ENCODE measurements at places on chromosomes 1 and 21. TPM values are rescaled to one million over a fixed set of nuclear protein-coding genes. Genes with fewer than 3 reads are reported as not detected.

DNA sequence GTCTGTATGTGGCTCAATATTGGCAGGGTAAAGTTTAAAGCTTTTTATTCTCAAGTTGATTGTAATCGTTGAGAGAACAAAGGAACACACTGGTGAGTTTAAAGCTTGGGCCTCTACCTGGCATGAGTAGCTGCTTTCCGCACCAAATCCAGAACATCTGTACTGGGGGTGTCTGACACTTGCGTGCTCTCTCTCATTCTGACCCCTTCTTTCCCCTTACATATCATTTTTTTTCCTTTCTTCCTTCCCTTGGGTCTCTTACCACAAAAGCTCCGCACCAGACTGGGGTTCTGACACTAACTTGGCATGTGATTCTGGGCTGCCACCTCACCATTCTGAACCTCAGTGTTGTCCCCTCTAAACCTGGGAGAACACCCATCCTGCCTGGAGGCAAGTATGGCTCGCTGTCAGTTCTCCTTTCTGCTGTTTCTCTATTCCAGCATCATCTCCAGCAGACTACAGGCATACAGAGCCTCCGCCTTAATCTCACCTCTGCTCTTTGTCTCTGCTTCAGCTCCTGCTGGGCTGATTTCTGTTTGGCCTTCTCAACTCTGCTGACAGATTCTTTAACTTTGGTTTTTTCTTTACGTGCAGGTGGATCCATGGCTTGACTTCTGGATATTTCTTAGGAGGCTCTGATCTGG is 859 bp upstream of the ERMAP start:
- DNase-seq = peak; percentile 26

- no peak for DNase-seq
These were observed 56.3 kb downstream of the MAN1C1 start for GRCh38 chr1:25672763-25673409.

DNA sequence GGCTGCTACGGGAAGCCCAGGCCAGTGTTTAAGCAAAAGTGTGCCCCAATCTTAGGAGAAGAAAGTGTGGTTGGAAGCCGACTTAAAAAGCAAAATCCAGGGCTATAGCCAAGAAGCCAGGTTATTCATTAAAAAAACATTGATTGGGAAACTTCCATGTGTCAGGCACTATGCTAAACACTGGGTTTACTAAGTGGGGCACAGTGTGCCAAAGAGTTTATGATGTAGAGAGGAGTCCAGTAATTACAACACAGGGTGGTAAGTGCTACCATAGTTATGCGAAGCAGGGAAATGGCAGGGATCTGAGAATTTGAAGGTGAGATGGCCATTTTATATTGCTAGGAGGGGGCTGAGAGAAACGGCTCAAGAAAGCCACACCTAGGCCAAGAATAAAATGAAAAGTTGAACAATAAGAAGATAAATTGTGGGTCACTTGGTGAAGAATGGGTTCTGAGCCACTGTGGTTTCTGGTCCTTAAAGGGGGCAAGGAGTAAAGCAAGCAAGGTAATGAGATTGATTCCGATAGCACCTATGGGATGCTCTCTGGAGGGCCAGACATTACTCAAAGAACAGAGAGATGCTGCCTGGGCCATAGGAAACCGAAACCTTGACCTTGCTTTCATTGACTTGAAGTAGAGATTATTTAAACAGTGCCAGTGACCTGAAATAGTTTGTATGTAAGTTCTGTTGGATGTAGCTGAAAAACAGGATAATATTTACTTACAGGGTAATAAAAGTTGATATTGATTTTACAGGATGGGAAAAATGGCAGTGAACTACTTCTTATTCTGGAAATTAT is 177.8 kb downstream of the GIPC2 start:
- DNase-seq = no peak

DNA sequence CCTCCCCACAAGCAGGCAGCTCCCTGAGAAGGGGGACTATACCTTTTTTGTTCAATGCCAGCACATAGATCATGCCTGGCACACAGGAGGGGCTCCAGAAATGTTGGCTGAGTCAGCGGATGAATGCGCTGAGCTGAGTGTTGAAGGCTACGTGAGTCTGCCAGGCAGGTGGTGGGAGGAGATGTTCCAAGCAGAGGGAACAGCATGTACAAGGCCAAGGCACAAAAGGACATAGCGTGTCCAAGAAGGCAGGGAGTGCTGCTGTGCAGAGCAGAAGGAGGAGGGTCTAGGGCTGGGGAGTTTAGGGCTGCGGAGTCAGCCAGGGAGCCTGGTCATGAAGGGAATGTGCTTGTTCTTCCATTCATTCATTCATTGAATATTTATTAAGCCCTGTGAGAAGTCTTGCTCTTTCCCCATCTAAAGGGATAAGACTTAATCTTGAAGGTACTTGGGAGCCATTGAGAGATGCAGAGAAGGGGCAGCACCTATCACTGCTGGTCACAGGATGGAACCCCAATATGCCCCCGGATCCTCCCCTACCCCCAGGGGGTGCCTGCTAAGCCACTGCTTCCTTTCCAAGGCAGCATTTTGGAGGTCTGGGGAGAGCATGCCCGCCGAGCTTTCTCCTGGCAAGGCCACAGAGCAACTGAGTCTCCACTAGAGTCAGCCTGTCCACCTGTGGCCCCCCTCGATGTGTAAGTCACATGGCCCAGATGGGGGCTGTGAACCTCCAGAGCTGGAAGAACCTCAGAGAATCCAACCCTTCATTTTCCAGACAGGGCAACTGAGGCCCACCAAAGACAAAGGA is 31.2 kb upstream of the LAPTM5 start:
- no peak for DNase-seq

GRCh38 chr1:68164918-68165317 is 67.4 kb downstream of the WLS start:
- no peak for DNase-seq

- no peak for DNase-seq
These were observed at the start of gene SH2D2A for GRCh38 chr1:156816561-156817328. SH2D2A (minus strand) TSS chr1:156816848; CDS start chr1:156816708, 140 bp downstream.

- no peak for DNase-seq
These were observed 21.1 kb downstream of the CSMD2 start for GRCh38 chr1:34143975-34144374.

GRCh38 chr1:114453361-114453784 is 57.6 kb downstream of the TRIM33 start:
- DNase-seq = no peak

- DNase-seq = peak; percentile 55
These were observed 29.5 kb downstream of the LDLRAP1 start for GRCh38 chr1:25572708-25573590.

DNA sequence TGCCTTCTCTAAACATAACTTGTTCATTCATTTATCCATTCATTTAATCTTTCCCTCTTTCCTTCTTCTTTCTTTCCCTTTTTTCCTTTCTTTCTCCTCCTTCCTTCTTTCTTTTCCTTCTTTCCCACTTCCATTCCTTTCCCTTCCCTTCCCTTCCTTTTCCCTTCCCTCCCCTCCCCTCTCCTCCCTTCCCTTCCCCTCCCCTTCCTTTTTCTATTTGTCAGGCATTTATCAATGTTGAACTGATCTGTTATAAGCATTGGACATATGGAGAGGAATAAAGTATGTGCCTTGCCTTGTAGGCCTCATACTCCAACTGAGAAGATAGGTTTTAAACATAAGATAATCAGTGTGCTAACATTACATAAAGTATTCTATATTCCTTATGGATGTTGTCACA is 23.7 kb upstream of the ATP6V1G3 start:
- DNase-seq = no peak

- no peak for DNase-seq
These were observed 181.3 kb upstream of the SPAG17 start for GRCh38 chr1:118366286-118366685.

DNA sequence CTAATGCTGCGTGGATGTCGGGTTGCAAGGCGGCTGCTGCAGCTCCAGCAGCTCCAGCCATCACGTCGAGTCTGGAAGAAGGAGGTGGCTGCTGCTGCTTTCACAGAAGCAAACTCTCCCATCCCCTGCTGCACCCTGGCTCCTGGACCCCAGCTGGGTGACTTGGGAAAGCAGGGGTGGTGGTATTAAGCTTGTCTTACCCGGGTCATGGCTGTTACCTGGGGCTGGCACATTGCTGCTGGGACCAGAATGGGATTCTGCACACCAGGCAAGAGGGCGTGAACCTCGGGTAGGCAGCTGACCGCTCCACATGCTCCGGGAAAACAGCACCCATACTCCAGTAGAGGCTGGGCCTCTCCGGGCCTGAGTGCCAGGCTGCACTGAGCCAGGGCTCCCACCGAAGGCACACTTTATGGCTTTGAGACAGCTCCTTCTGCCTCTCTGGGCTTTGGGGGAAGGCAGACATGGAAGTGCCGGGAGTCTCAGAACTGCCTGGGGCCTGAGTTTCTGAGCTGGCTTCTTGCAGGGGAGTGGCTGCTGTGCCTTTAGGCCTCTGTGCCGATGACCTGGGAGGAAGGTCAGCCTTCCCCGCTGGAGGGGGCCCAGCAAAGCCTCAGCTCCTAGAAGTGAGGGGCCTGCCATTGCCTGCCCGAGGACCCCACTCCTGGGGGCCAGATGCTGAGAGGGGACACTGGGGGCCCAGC is 1.2 kb downstream of the SMIM1 start:
- DNase-seq = no peak

DNA sequence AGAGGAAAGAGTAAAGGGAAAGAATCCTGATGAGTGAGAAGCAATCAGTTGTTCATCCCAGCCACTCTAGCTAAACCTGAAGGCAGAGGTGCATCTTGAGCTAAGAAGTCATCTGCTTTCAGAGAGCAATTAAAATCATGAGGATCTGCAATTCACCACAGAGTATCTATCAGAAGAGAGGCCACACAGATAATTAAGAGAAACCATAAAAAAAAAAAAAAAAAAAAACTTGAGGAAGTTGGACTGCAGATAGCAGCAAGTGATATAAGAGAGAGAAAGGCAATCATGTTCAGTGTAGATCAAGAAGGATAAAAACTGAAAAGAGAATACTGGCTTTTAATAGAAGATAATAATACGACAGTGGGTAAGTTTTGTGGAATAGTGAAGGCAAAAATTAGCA is 17.7 kb downstream of the FOXJ3 start:
- no peak for DNase-seq

DNA sequence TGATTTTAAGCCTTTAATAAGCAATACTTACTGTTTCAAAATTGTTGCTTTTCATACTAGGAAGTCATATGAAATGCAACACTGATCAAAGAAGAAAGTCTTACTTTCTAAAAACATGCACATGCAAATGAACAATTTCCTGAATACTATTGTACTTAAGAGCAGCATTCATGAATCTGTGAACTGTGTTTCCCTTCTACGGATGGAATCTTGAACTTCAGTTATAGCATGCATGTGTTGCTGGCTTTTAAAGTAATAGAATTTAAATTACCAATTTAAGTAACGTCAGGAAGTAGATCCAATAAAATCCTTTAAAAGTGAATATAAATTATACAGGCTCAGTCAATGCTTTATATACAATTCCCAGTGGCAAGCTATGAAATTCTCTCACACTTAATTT is 348.9 kb downstream of the KCNT2 start:
- no peak for DNase-seq

GRCh38 chr1:226638608-226639007 is 90.0 kb downstream of the STUM start:
- no peak for DNase-seq

- no peak for DNase-seq
These were observed 32.8 kb upstream of the ECE1 start for GRCh38 chr1:21323091-21323490.

GRCh38 chr1:26302733-26303405 is 3.6 kb downstream of the UBXN11 start:
- DNase-seq = no peak

- DNase-seq = peak; percentile 83
These were observed 4.0 kb downstream of the JUN start for GRCh38 chr1:58779801-58780382.

DNA sequence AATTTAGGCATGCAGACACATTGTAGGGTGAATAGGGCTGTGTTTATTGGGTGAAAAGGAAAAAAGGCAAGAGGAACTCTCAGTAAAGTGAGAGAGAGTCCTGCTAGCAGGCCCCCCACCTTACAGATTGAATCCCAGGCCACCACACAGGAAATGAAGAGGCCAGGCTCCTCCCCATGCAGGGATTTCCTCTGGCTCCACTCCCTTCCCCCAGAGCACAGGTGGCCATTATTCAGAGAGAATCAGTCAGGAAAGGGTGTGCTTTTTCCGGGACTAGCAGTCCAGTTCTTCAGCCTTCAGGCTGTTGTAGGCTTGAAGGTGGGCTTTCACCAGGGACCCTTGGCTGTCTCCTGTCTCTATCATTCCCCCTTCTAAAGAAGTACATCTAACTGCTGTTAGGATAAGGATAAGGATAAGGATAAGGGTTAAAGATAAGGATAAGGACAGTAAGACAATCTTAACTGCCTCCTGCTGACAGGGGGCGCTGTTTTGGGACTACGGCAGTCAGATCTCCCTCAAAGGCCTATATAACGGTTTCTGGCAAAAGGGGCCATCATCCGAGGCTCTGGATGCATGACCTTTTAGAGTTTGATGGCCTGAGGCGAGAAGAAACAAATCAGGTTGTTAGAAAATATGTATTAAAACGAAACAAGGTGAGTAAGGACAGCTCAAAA is 26.3 kb downstream of the ZNF648 start:
- no peak for DNase-seq

DNA sequence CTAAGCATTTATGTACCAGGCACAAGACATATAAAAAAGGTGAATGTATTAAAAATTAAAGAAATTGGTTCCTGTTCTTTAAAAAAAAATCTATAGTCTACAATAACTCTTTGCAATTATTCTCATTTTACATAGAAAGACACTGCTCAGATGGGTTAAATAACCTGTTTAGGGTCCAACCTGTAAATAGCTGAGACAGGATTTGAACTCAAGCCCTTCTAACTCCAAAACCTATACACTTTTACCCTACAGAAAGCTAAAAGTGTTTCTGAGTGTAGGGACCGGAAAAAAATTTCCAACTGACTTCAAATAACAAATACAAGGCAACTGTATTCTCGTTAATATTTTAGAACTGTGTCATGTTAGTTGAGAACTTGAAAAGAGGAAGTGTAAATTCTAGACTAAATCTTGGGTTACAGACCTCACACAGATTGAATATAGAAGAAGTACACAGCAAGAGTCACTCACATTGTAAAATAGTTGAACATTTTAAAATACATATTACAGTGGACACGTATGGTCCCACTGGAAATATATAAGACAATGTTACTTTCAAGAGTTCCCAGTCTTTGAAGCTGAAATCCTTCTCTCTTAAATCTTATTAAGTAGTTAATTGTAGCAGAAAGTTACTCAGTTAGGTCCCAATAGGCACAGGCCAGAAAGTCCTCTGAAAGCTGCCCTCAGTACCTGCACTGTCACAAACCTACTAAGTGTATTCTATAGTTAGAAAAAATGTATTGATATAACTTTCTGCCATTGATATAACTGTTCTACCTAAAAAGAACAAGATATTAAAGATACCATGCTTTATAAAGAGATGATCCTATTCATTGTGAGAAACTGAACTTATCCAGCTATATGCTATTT is 7.3 kb downstream of the EDEM3 start:
- no peak for DNase-seq

GRCh38 chr1:82587371-82587770 is 786.6 kb downstream of the ADGRL2 start:
- no peak for DNase-seq

Gene BEST4
- 0.40 TPM for total RNA-seq

Gene CELA3A
- not detected for total RNA-seq

Gene RCAN1
- total RNA-seq = 42.4 TPM

Gene TCHHL1
- not detected for total RNA-seq

Gene MAP3K7CL
- total RNA-seq = 2.9 TPM

Gene CRP
- total RNA-seq = not detected
